Left ventricle myocardium inferior (tissue), 1 donor: ENCODE measurements at places on chromosomes 12 and 14. TPM values are rescaled to one million over a fixed set of nuclear protein-coding genes. Genes with fewer than 3 reads are reported as not detected.
A peak's percentile ranks its signal among the peaks of the same experiment; 100 is the strongest.

The ACVRL1 gene
- 36.9 TPM for total RNA-seq

- DNase-seq, result peak; percentile 92
These were observed at the start of the genes DHRS1 and NOP9 for GRCh38 chr14:24299255-24300191. DHRS1 (minus strand) TSS chr14:24299780; CDS start chr14:24299106, 674 bp downstream. NOP9 (plus strand) TSS chr14:24299850; CDS start chr14:24299955, 105 bp downstream.

The RIPK3 gene
- total RNA-seq, result 3.6 TPM

The NKX2-1 gene
- total RNA-seq, result not detected

DNA sequence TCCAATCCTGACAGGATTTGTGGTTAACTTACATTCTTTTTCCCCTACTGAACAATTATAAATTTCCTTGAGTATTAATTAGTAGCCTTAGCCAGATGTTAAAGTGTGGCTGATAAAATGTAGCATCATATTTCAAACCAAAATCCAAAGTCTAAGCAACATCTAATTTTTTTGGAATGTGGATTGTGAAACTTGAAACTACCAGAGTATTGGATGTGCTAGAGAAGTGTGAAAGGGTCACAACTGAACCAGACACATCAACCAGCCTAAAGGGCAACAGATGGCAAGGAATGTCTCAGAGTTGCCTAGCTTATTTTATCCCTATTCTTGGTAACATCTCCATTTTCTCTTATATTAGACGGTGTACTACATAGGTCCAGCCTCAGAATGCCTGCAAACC lies 153.1 kb upstream of the DCN start:
- no peak for DNase-seq

DNA sequence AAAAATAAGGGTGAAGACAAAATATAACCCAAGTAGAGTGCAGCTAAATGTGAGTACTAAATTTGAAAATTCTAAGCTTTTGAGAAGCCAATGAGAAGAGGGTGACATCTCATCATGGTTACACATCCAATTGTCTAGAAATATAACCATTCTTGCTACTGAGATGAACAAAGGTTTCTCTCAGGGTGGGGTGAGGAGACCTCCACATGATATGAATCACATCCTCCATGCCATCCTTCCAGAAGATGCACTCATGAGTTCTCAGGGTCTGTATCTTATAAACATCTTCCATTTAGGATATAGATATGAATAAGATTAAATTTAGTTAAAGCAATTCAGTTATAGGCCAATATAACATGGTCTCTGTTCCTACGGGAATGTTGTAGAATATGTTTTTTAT lies 38.9 kb upstream of the E2F7 start:
- no peak for DNase-seq

GRCh38 chr12:45351921-45352670 lies 136.2 kb downstream of the ANO6 start:
- no peak for DNase-seq

DNA sequence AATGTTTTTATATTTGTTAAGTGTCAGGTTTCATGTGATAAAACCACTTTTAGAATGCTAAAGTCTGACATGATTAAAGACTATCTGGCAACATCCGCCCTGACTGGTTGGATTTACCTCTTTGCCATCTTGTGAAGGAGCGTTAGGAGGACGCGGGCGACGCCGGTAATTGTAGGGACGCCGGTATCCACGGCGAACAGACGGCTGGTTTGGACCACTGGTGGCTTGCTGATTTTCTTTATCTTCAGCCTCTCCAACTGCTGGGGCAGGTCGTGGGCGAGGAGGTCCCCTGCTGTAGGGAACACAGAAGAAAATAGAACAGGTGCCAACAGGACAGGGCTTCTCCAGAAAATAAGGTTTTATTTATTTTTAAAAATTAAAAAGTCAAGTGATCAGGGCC lies 21.3 kb downstream of the YBX3 start:
- DNase-seq, result no peak

GRCh38 chr14:29459531-29459930 lies 468.1 kb downstream of the PRKD1 start:
- DNase-seq, result no peak

The OR4E2 gene
- not detected for total RNA-seq

GRCh38 chr14:96512602-96513397 lies 10.6 kb downstream of the PAPOLA start:
- DNase-seq, result no peak

- no peak for DNase-seq
These were observed 161.5 kb upstream of the FKBP4 start for GRCh38 chr12:2633176-2633824.

The ANO4 gene
- not detected for total RNA-seq

- peak; percentile 73 for DNase-seq
These were observed 51.2 kb downstream of the TESC start for GRCh38 chr12:117047810-117048584.

GRCh38 chr14:59897757-59898383 lies 22.1 kb upstream of the LRRC9 start:
- DNase-seq, result no peak
